ENCODE measurements at places on chromosomes 16 and 17.

GRCh38 chr17:9635340-9635739 is 10.0 kb upstream of the USP43 start:
- DNase-seq: no peak

DNA sequence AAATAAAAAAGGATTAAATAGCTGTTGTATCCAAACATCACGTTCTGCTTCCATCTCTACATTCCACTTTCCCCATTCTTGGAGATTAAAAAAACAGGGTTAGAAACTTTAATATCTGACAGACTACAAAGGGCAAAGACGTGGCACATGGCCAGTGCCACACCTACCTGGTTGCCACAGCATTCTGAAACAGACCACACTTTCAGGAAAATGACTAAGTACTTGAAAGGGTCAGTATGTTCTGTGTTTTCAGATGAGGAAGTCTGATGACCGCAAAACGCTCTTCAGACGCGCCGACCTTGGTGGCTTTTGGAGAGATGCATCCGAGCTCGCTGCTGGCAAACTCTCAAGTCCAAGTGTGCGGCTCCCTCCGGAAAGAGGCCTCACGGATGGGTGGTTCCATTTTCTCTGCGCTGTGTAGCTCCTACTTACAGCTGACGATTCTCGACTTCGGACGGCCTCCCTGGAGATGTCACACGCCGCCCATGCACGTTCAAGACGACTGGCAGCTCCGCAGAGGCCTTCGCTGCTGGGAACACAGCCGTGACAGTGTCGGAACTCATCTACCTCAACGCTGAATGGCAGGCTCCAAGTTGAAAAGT is 15.5 kb downstream of the MAP1LC3B start:
- no peak for DNase-seq

DNA sequence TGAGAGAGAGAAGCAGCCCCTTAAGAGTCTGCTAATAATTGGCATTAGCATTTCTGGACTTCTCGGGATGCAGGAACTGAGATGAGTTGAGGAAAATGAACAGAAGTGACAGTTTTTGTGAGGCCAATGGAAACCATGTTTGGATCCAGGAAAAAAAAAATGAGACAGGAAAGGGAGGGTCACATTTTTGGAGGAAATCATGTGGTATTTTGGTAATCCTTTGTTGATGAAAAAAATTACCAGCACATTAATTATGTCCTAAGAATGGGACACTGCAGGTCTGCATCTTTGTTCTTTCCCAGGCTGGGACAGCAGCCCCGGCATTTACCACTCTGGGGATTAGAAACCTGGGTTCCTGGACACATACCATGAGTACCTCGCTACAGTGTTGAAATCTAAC is 109.9 kb upstream of the ZFHX3 start:
- no peak for DNase-seq

DNA sequence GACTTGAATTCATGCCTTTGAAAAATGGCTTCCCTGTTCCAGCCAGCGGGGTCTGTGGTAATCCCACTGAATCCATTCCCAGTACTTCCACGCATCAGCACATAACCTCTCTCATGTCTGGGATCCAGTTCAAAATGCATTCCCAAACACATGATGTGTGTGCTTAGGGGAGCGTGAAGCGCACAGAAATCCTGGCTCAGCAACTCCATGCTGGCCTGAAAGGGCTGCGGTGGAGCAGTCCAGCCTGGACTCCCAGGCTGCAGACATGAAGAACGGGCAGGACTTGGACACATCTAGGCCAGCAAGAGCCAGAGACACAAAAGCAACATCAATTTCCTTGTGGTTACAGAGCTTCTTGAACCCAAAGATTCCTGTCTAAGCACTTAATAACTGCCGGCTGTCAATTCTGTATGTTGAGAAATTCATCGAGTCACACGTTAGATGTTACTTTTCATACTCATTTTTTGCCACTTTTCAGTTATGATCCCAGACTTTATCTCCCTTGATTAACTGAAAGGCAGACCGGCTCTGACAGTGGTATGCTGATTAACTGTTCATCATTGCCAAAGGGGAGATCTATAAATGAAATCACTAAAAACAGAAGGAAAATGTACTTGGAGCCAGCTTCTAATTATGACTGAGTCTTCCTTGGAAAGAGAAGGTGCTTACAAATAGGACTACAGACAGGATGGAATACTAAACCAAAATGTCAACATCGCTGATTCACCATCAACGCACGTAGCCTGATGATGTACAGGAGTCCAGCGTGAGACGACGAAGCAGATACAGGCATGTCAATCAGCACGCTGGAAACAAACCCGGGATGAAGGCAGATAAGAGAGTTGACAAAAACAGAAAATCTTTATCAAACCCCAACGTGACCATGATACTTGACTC is 23.0 kb downstream of the NSMCE1 start:
- DNase-seq: no peak

DNA sequence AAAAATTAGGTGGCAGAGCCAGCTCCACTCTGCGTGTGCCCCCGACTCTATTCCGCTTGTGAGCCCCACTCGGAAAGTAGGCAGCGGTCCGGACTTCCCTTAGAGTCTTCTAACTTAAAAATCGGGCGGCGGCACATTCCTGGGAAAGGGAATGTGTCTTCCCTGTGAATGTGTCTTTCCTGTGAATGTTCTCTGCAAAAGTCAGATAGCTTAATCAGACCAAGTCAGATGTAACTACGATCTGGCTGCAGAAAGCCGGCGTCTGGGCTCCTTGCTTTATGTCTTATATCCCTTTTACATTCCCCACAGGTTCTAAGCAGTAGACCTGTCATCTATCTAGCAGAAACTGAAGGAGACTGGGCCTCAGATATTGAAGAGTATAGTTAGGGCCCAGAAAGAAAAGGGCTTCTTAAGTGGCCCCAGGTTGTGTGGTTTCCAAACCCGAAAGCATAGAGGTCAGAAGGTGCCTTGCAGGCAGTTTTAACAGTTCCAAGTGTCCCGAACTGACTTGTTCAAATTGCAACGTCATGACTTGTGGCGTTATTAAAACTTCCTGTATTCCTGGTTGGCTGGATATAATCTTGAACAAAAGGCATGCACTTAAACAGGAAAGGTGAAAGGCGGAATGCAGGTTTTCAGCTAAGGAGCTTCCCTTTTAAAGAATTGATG is 601 bp downstream of the PHKB start:
- no peak for DNase-seq

DNA sequence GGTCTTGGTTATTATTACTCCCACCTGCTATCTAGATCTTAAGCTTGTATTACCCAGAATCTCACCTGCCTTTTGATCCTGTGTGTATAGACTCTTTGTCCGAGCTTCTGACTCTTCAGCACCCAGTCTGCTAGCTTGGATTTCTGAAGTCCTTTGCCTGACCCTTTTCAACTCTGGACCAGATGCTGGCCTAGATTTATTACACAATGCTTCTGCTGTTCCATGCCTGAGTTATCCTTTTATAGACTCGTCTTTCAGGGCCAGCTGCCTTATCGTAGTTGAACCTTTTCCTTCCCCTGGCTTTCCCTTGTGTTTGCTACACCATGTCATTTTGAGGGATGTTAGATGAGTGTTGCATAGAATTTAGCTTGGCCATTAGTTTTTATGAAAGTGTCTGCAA is 32.6 kb downstream of the RHOT1 start:
- DNase-seq: no peak

DNA sequence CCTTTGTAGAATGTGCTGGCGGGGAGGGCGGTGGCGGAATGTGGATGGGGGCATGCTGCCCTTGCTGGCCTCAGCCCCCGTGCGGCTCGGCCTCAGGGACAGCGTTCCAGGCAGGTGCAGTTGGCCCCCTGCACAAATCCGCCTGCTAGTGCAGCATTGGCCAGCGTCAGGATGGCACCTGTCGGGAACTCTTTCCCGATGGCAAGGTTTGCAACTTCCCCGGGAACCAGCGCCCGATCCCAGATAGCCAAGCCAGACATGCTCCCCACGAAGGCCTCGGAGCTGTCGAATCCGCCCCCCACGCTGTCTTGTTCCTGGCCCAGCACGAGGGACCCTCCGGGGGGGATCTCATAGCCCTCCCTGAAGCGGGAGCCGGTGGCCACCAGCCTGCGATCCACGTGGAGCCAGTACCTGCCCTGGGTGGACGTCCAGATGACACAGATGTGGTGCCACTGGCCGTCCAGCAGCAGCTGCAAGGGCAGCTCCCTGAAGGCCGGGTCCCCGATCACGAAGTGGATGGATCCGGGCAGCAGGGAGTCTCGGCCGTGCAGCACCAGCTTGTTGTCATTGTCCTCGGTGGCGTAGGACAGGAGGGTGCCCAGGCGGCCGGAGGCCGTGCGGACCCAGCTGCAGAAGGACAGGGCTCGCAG is 2.8 kb downstream of the PTX4 start:
- no peak for DNase-seq

- DNase-seq: no peak
These were observed 139.7 kb upstream of the MAF start for GRCh38 chr16:79740252-79740651.

GRCh38 chr17:15237106-15237425 is 28.1 kb downstream of the PMP22 start:
- no peak for DNase-seq

- no peak for DNase-seq
These were observed 652.9 kb upstream of the C16orf82 start for GRCh38 chr16:26413780-26414179.

DNA sequence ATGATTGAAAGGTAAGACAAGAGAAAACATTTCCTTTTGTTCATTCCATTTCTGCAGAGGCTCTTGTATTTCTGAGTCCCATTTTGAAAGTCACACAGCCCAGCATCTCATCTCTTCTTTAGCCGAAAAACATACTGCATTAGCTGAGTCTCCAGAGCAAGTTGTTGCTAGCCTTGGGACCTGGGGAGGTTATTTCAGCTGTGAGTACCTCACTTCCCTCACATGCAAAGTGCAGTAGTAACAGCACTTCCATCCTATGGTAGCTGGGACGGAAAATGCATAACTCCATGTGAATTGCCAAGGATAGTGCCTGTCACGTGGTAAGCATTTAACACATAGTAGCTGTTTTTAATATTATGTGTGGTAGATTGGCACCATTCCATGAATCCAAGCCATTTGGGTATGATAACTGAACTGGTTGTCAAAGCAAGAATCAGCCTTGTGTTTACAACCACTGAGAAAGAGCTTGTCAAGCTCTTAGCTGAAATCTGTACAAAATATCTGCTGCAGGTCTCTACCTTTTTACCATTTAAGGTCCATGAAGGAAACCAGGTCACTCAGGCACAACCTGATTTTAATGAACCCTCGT is 345.7 kb downstream of the CDH13 start:
- DNase-seq: no peak

- no peak for DNase-seq
These were observed 31.2 kb upstream of the CD300E start for GRCh38 chr17:74654742-74655141.

DNA sequence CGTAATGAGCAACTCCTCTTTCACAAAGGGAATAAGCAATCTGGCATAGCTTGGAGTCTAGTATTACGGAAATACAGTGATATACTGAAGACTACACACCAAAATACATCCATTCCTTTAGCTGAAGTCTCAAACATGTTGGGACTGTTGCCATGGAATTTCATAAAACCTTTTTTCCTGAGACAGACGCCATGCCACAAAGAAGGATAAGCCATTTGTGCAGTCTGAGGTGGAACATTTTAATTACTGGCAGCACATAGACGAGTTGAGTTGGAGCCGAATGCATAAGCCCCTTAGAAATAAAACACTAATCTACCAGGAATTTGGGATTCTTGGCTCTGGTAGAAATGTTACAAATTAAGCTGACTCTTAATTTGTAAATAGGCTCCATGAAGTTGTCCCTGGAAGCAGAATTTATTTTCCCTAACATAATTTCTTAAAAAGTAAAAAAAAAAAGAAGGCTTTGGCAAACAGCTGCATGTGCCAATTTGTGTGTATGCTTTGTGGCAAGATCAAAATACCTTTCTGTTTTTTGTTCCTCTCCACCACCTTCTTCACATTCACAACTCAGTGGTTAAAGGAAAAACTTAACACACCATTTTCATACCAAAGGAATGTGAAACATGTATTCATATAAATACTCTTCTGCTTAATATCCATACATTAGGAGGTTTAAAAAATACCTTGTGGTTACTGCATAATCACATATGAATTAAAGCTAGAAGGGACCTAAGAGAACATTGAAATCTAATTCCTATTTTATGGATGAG is 25.5 kb downstream of the GRB7 start:
- no peak for DNase-seq

GRCh38 chr16:8763899-8764298 is 33.5 kb downstream of the TMEM186 start:
- DNase-seq: no peak

GRCh38 chr16:57690782-57691471 is 3.7 kb upstream of the DRC7 start:
- DNase-seq: no peak

DNA sequence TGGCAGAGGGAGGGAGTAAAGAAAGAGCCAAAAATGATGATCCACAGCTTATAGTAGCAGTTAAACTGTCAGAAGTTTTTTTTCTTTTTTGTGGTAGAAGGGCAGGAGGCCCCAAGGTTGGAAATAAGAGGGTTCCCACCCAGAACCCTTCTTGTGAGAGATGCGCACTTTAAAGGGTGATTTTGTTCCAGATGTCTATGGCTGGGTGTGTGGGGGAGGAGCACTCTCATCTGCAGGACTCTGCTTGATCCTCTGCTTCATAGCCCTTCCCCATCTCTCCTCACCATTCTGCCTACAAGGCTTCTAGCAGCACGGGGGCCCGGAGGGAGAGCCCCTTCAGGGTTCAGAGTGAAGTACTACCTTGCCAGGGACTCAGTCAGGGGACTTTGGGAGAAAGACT is 6.4 kb downstream of the ATXN1L start:
- no peak for DNase-seq

DNA sequence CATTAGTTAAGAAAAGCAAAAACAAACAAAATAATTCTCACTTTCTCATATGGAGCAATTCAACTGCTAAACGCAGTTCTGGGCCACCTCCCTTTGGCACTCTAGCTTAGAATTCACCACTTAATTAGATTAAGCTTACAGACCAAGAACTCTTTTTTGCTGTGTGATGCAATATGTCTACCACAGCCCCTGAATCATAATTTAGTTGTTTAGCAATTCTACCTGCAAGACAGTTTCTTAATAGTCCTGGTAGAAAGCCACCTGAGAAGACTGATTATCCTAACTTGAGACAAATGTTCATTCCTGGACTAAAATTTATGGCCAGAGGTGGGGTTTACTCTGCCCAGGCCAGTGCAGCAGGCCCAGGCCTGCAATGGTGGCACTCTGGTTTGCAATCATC is 205.9 kb downstream of the HS3ST3A1 start:
- DNase-seq: no peak

DNA sequence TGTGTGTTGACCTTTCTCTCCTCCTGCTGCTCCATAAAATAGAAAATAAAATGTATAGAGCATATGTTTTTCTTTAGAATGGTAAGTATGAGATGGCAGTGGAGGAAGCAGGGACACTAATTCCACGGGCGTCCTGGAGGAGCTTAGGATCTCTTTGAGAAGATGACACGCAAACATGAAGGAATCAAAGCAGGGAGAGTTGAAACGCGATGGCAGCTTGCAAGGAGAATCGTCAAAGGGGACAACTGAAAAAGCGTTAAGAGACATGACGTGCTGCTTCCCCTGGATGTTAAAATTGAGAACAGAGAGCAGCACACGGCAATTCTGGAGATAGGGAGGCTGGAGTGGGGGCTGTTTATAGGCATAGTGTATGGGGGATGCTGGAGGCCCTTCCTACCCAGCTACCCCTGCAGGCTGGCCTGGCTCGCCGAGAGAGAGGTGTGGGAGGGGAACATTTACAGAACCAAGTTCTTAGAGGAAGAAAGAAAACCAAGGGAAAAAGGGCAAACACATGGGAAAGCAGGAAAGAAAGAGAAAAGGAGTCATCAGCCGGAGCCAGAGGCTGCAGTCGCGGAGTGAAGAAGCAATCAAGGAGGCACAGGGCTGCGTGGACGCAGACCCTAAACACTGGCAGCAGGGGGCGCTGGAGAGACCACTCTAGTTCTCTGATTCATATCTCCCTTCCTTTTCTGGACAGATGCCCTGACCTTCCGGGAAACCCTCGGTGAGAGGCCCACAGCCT is 55.8 kb downstream of the MYH13 start:
- no peak for DNase-seq

Data from substantia nigra (tissue), 51 donors.